ENCODE measurements at places on chromosomes 6 and 20.
A peak's percentile ranks its signal among the peaks of the same experiment; 100 is the strongest.

DNA sequence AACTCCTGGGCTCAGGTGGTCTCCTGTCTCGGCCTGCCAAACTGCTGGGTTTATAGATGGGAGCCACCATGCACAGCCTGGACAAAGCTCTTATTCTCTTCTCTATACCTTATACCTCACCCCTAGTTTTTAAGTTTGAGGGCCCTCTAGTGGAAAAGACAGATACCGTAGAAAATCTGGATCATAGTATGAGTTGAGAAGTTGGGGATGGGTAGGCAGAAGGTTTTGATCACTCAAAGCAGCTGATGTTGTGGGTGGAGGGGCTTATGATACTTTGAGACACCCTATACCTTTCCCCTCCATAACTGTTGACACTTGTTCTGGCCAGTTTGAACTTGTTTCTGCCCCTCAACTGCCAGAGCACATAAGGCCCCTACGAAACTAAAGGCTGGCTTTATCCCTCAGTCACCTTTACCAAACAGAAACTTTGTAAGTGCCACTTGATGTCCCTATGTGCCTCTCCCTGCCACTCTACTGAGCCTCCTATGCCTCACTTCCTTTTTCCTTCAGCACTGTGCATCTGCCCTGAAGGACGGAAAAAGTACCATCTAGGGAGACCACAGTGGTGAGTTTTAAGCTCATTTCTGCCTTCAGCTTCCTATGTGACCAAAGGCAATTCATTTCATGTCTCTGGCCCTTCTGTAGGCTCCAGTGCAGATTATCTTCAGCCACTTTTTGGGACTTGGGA lies 28.6 kb downstream of the RALY start:
- peak; percentile 56 for DNase-seq

- DNase-seq = no peak
These were observed 44.8 kb downstream of the FGD2 start for GRCh38 chr6:37050045-37050853.

GRCh38 chr6:118578617-118579016 lies 30.5 kb downstream of the PLN start:
- DNase-seq = no peak

DNA sequence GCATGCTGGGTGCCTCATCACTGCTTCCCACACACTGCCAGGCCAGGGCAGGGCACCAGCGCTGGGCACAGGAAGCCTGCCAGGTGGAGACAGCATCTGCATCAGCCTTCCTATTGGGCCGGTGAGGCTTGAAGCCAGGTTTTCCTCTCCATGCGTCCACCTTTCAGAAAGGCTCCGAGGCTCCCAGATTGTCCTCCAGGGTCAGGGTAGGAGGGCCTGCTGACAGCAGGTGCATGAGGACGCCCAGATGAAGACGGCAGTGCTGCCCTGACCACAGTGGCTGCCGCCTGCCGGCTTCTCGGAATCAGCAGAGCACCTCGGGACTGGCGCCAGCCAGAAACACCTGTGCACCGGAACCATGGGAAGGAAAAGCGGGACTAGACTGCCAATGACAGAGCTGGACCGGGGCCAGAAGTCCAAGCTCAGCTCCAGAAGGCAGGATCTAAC lies 170.5 kb upstream of the CST7 start:
- DNase-seq = no peak

DNA sequence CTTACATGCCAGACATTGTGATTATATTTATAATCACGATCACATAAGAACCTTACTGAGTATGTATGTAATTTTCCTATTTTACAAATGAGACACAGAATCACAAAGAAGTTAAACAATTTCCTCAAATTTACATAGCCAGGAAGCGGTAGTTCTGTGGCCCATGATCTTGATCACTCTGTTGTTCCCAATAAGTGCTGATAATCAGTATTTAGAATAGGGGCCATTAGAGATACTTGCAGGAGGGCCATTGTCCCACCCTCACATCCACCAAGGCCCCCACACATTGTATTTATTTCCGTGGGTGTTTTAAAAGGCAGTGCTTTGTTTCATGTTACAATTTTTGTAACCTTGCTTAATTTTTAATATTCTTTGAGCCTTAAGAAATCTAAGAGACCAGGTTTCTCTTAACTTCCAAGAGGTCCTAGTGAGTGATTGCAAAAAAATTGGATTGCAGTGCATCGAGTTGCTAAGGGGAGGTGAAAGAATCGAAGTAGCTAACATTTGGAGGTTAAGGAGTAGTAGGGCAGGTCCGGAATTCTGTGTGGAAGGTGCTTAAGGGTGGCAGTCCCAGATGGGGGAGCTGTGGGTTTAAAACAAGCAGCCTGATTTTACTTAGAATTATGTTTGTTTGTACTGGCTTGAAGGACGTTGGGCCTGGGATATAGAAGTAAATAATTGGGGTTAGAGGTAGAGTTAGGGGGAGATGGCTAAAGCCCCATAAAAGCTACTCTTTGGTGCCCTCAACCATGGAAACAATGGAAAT lies 339.4 kb downstream of the CDKAL1 start:
- no peak for DNase-seq

DNA sequence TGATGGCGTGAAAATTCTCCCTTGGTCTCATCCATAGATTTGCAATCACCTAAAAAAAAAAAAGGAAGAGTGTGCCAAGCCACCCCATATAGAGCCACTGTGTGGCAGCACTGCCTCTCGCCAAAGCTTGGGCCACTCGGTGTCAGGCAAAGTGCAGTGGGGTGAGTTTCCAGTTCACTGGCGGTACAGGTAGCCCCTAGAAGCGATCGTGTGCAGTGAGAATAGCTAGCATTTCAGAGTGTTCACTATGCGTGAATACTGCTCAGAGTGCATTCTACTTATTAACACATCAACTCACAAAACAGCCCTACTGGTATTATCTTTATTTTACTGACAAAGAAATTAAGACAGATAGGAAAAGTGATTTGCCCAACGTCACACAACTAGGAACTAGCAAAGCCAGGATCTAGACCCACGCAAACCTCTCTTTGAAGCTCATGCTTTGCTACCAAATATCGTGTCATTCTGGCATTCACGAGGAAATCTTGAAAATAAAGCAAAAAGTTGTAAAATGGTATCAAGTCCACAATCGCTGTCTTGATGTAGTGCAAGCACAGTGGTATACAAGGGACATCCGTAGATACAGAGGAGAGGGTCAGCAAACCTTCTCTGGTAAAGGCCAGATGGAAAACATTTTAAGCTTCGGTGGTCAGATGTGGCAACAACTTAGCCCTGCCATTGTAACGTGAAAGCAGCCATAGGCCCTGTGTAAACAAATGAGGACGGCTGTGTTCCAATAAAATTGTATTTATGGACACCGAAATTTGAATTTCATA lies 10.4 kb upstream of the GCNT2 start:
- peak; percentile 76 for DNase-seq

GRCh38 chr6:124993327-124993726 lies 31.1 kb downstream of the RNF217 start:
- no peak for DNase-seq

- DNase-seq = no peak
These were observed 41.0 kb upstream of the SIRPA start for GRCh38 chr20:1854246-1854645.

DNA sequence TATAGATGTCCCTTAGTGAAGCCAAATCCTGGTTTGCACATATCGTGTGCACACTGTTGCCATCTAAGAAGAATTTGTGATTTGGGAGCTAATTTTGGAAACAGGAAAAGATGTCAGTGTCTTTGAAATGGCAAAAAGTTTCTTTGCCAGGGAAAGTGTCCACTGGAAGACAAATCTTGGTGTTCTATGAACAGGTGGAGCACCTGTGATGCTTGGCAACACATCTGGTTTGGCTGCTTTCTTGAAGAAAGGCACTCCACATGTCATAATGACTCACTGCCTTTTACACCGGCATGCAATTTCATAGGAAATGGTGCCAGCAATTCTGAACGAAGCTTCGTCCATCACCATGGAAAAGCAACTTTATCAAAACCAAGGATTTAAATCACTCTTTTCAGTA lies 1040.0 kb upstream of the MAP3K7 start:
- no peak for DNase-seq

Data from iPS-NIHi11 (cell line).